ENCODE measurements at places on chromosomes 6 and 20.

- no peak for DNase-seq
Measured at GRCh38 chr20:13608066-13608465, 30.7 kb downstream of the TASP1 start.

GRCh38 chr20:12019715-12020114 is 102.0 kb downstream of the BTBD3 start:
- no peak for DNase-seq

GRCh38 chr6:121309768-121310469 is 24.4 kb downstream of the TBC1D32 start:
- DNase-seq = no peak

DNA sequence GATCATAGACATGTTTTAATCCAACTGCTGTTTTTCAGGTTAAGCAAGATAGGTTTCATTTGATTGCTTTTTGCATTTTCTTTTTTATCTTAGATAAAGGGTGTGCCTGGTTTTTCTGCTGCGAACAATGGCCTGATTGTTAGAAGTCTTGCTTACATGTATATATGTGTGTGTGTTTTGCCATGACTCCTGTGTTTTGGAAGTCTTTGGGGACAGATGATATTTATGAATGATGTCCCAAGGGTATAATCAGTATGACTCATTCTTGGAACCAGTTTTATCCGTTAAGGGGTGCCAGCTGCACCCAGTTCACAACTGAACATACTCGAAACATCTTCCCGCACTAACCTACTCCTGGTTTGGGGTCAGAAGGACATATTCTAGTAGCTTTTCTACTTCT is 230.1 kb upstream of the SUPT3H start:
- no peak for DNase-seq

DNA sequence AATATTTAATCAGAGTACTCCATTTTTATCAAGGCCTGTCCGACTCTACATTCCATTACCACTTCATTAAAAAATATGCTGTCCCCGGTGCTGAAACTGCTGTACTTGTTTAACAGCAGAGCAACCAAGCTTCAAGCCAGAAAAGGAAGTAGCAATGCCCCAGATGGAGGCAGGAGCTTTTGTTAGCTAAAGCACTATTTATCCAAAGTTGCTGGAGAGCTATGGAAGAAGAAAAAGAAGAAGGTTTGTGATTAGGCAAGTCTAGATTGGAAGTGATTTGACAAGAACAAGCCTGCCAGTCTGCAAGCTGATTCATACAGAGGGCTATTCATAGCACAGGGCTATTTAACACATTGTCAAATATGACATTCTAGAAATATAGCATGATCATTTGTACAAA is 160.9 kb upstream of the SPTLC3 start:
- DNase-seq = no peak

DNA sequence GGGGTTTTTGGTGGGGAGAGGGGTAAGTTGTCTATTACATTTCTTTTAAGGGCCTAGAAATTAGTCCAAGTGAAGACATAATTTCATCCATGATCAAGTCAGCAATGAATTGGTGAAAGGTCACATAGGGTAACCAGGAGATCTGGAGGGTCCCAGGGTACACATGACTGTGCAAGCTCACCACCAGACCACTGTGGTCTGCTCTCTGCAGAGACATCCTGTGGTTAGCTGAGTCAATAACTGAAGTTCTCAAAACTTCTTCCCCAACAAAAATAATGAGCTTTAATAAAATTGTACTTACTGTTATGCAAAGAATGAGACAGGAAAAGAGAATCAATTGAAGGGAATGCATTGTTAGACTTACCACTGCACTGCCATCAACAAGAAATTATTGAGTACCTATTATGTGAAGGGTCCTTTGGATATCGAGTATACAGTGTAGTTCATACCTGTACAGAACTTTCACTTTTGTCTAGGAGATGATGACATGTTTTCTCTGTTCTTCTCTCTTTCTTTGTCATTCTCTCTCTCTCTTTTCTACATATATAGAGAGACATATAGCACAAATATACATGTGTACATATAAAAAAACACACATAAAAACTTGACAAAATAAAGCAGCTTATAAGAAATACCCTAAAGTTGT is 209.8 kb downstream of the GJA1 start:
- no peak for DNase-seq

DNA sequence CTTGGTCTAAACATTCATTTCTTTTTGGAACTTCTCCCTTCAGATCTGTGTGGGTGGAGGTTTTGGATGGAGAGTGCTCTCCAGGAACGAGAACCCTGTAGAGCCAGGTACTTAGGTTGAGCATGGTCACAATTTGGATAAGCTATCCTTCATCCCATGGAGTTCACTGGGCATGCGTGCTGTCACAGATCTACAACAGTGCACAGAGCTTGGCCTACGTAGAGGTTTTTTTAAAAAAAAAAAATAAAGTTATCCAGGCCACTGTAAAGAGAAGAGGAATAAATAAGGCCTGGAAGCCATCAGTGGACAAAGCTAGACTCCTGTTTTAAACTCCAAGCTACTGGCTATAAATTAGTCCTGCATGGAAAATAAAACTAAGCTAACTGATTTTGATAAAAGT is 165.6 kb downstream of the SLC24A3 start:
- no peak for DNase-seq

- no peak for DNase-seq
Measured at GRCh38 chr6:160124605-160125004, 3.0 kb downstream of the SLC22A1 start.

- no peak for DNase-seq
Measured at GRCh38 chr20:48862279-48862678, 34.5 kb upstream of the PREX1 start.

- no peak for DNase-seq
Measured at GRCh38 chr6:56483929-56484328, 158.8 kb downstream of the DST start.

- no peak for DNase-seq
Measured at GRCh38 chr6:102517506-102517905, 1124.0 kb downstream of the GRIK2 start.

DNA sequence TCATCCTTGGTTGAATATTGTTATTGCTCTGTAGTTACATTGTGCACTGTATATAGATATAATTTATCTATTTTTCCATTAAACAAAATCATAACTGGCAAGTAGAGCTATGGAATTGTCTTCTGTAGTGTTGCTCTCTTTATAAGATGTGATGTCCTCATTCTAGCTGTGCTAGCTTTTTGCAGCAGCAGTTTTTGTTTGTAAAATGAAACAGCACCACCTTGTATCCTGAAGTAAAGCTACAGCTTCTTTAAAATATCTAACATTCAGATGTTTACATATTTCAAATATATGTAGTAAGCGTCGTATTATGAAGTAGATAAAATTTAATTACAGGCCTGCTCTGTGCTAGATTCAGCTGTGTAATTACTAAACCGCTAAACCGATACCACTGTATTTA is 328.8 kb upstream of the MANEA start:
- no peak for DNase-seq

DNA sequence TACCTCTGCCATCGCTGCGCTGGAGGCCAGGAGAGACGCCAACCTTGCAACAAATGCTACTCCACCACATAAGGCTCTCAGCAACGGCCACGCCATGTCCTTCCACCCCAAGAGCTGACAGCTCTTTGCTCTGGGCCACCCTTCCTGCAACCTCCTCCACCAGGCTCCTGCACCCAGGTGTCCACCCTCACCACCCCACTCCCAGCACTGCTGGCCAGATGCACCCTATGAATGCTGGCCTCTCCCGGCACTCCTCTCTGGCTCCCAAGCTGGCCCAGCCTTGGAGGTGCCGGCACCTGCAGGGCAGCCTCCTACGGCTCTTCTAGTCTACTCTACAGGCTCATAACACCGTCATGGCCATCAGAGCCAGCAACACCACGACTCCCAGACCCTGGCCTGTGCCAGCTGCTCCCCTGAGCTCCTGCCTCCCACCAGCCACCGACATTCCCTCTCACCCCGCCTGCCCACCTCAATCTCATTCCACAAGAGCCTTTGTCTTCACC is 11.2 kb downstream of the TAF4 start:
- no peak for DNase-seq

GRCh38 chr6:138722425-138723371 is 50.9 kb upstream of the CCDC28A start:
- no peak for DNase-seq

DNA sequence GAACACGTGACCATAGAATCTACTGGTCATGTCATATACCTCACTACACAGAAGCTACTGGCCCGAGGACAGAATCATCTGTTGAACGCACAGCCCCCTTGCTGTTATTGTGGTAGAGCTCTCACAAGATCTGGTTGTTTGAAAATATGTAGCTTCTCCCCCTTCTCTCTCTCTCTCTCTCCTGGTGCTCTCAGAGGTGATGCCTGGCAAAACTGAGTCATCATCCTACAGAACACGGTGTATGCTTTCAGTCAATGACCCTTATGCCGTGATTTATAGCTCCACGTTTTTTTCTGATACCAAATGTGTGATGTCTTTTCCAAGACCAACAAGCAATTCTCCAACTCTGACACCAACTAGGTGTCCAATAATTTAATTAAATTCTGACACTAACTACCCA is 13.0 kb upstream of the RBM24 start:
- no peak for DNase-seq

- no peak for DNase-seq
Measured at GRCh38 chr6:47464052-47464451, 13.5 kb upstream of the CD2AP start.

GRCh38 chr6:13217206-13217905 is 111.0 kb downstream of the TBC1D7 start:
- DNase-seq = no peak

GRCh38 chr6:110419028-110419739 is 3.8 kb upstream of the DDO start:
- no peak for DNase-seq

DNA sequence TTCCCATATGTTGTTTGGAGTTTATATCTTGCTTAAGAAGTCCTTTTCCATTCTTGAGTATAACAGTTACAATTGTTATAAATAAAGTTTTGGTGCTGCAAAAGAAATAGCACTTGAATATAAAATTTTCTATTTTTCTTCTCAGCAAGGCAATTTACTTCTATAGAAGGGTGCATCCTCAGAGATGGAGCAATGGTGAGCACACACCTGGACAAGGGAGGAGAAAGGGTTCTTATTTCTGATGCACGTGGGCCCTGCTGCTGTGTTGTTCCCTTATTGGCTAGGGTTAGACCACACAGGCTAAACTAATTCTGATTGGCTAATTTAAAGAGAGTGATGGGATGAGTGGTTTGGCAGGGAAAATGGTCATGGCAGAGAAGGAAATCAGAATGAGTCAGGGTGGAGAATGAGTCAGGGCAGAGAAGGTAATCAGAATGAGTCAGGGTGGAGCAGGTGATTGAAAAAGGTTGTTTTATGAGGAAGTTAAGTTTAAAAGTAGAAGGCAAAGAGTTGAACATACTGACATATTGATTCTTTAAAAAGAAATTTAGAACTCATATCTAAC is 38.0 kb downstream of the CST8 start:
- DNase-seq = no peak

DNA sequence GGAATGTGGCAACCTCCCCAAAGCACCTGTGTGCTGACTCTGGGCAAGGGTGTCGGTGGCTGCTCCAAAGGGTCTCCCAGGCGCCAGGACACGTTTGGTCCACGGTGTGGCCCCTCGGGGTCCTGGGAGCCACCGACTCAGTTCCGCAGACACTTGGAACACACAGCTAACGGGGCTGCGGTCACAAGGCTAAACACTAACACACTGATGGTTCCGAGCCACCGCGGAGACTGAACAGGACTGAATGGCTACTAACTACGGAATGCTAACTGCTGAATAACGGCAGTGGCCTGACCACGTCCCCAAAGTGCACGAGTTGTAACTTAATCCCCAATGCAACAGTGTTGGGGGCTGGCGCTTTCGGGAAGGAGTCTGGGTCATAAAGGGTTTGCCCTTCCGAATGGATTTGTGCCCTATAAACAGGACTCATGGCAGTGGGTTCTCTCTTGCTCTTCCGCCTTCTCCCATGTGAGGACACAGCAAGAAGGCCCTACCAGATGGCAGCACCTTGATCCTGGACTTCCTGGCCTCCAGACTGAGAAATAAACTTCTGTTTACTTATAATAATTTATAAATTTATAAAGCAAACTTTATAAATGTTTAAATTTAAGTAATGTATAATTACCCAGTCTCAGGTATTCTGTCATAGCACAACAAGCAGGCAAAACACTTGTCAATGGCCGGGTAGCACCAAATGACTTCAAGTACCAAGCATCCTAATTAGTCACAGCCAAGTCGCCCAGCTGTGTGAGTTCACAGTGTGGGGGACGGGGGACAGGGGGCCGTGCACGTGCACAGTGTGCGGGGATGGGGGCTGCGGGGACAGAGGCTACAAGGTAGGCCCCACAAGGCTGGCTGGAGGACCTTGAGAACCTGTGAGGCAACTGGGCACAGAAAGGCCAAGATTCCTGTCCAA is 2.3 kb upstream of the EEF1A2 start:
- DNase-seq = no peak

DNA sequence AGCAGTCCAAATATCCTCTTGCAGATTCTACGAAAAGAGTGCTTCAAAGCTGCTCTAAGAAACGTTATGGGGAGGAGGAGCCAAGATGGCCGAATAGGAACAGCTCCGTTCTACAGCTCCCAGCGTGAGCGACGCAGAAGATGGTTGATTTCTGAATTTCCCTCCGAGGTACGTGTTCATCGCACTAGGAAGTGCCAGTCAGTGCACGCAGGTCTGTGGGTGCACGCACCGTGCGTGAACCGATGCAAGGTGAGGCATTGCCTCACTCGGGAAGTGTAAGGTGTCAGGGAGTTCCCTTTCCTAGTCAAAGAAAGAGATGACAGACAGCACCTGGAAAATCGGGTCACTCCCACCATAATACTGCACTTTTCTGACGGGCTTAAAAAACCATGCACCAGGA is 272.1 kb upstream of the DEFB115 start:
- no peak for DNase-seq

DNA sequence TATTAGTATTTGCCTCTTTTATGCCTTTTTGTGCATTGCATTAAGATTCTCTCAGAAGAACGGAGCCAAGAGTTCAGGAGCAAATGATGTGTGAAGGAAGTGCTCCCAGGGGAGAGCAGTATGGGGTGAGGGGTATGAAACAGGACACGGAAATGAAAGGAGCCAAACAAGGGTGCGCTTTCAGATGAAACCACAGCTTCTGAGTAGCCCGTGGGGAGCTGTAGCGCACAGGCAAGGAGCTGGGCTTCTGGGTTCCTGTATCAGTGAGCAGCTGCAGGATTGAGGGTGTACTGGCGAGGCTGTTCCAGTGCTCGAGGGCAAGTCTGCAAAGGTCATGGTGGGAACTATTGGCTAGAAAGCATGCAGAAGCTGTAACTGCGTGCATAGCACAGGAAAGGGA is 25.4 kb downstream of the ANKEF1 start:
- DNase-seq = no peak

- DNase-seq = no peak
Measured at GRCh38 chr6:126422912-126423311, 83.0 kb downstream of the CENPW start.

DNA sequence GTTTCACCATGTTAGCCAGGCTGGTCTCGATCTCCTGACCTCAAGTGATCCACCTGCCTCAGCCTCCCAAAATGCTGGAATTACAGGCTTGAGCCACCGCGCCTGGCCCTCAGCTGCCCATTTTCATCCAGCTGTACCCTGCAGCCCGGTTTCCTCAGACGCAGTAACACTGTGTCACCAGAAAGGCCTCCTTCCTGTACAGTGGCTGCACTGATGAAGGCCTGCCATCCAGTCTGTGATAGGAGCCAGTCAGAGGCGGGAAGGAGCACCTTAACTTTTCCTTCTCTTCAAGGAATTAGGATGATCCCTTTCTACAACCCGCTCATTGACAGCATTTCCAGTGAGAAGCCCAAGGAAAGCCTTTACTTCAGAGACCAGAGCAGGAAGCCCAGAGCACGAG is 75.9 kb downstream of the GFOD1 start:
- peak; percentile 69 for DNase-seq
